A549 treated with CORT108297 at 1 μM for 4 hours (cell line): ENCODE measurements at places on chromosomes 16 and 17. TPM values are rescaled to one million over a fixed set of nuclear protein-coding genes. Genes with fewer than 3 reads are reported as not detected.

Gene VMO1
- total RNA-seq, result 0.43 to 1.5 TPM (median 0.96 TPM) in 5 replicates

Gene TMEM100
- not detected in 5 replicates for total RNA-seq

Gene KRT15
- total RNA-seq, result 2.8 to 5.0 TPM (median 4.0 TPM) in 5 replicates

Gene EPX
- 0.03 TPM in 1 of 5 replicates, not detected in the others for total RNA-seq

Gene ABCC12
- 0.05 to 0.16 TPM (median 0.12 TPM) in 4 of 5 replicates, not detected in the other for total RNA-seq

Gene CRYBA1
- total RNA-seq, result not detected in 5 replicates

Gene METTL23
- 60.8 to 65.2 TPM (median 61.7 TPM) in 5 replicates for total RNA-seq

Gene APOBR
- total RNA-seq, result 0.05 to 0.07 TPM (median 0.06 TPM) in 5 replicates

Gene ADORA2B
- 9.4 to 15.3 TPM (median 13.3 TPM) in 5 replicates for total RNA-seq

Gene DUSP3
- 59.1 to 64.1 TPM (median 61.0 TPM) in 5 replicates for total RNA-seq

Gene SALL1
- total RNA-seq, result 0.11 to 0.39 TPM (median 0.29 TPM) in 5 replicates

Gene EXOSC6
- 12.8 to 16.0 TPM (median 14.9 TPM) in 5 replicates for total RNA-seq

Gene SLC5A10
- 0.12 to 0.38 TPM (median 0.20 TPM) in 5 replicates for total RNA-seq

Gene WFDC1
- 0.07 TPM in 1 of 5 replicates, not detected in the others for total RNA-seq

Gene PIRT
- not detected in 5 replicates for total RNA-seq

Gene RGS11
- total RNA-seq, result 3.5 to 5.6 TPM (median 5.3 TPM) in 5 replicates

Gene KRTAP2-3
- total RNA-seq, result 0.11 to 0.18 TPM (median 0.17 TPM) in 3 of 5 replicates, not detected in the others

Gene MKS1
- 10.5 to 12.8 TPM (median 11.7 TPM) in 5 replicates for total RNA-seq

Gene KRTAP9-2
- total RNA-seq, result not detected in 5 replicates

Gene IGSF6
- not detected in 5 replicates for total RNA-seq

Gene C16orf89
- 0.22 TPM in 1 of 5 replicates, not detected in the others for total RNA-seq

Gene STX1B
- total RNA-seq, result 1.5 to 1.9 TPM (median 1.7 TPM) in 5 replicates

Gene TAT
- total RNA-seq, result 0.02 to 0.05 TPM (median 0.03 TPM) in 3 of 5 replicates, not detected in the others

Gene MYL4
- 0.18 to 0.23 TPM in 2 of 5 replicates, not detected in the others for total RNA-seq

Gene SAMD14
- total RNA-seq, result 0.27 to 0.95 TPM (median 0.49 TPM) in 5 replicates

Gene HBA1
- 0.78 to 1.9 TPM (median 1.1 TPM) in 5 replicates for total RNA-seq

Gene C16orf96
- 0.02 to 0.03 TPM in 2 of 5 replicates, not detected in the others for total RNA-seq

Gene USH1G
- total RNA-seq, result 0.03 to 0.11 TPM (median 0.08 TPM) in 5 replicates

Gene ZNF287
- 10.4 to 16.9 TPM (median 13.7 TPM) in 5 replicates for total RNA-seq

Gene TBX2
- total RNA-seq, result 4.5 to 7.6 TPM (median 7.0 TPM) in 5 replicates

Gene LRRC46
- 2.7 to 4.0 TPM (median 3.5 TPM) in 5 replicates for total RNA-seq

Gene SDK2
- 0.38 to 0.54 TPM (median 0.50 TPM) in 5 replicates for total RNA-seq

Gene FDXR
- 48.6 to 77.1 TPM (median 65.5 TPM) in 5 replicates for total RNA-seq

Gene CCL1
- not detected in 5 replicates for total RNA-seq

Gene LYRM9
- 1.1 to 1.7 TPM (median 1.5 TPM) in 5 replicates for total RNA-seq

Gene TUBG1
- total RNA-seq, result 134 to 165 TPM (median 149 TPM) in 5 replicates

Gene KRT23
- 0.08 to 0.14 TPM (median 0.10 TPM) in 3 of 5 replicates, not detected in the others for total RNA-seq

Gene NOG
- 0.76 to 1.2 TPM (median 1.1 TPM) in 5 replicates for total RNA-seq

Gene NEUROD2
- 0.05 TPM in 1 of 5 replicates, not detected in the others for total RNA-seq

Gene RFFL
- 43.4 to 55.8 TPM (median 50.1 TPM) in 5 replicates for total RNA-seq

Gene HS3ST3B1
- total RNA-seq, result 0.37 to 0.49 TPM (median 0.42 TPM) in 5 replicates

Gene ALOX12
- not detected in 5 replicates for total RNA-seq

Gene RNF43
- 0.17 to 0.44 TPM (median 0.24 TPM) in 5 replicates for total RNA-seq

Gene PIK3R6
- total RNA-seq, result not detected in 5 replicates

Gene CCDC200
- total RNA-seq, result not detected in 5 replicates

Gene KRT36
- total RNA-seq, result not detected in 5 replicates

Gene SKAP1
- 0.18 to 0.42 TPM (median 0.37 TPM) in 3 of 5 replicates, not detected in the others for total RNA-seq

Gene PRR29
- 0.47 to 0.95 TPM (median 0.71 TPM) in 5 replicates for total RNA-seq

Gene ZSCAN10
- 0.03 to 0.05 TPM in 2 of 5 replicates, not detected in the others for total RNA-seq

Gene CACNG5
- 0.10 TPM in 1 of 5 replicates, not detected in the others for total RNA-seq

Gene STRADA
- total RNA-seq, result 25.8 to 28.4 TPM (median 27.3 TPM) in 5 replicates

Gene EME1
- 14.9 to 16.1 TPM (median 15.6 TPM) in 5 replicates for total RNA-seq

Gene NRN1L
- total RNA-seq, result 0.14 to 0.32 TPM (median 0.27 TPM) in 4 of 5 replicates, not detected in the other

Gene PNMT
- 0.13 to 0.21 TPM (median 0.20 TPM) in 3 of 5 replicates, not detected in the others for total RNA-seq

Gene NPW
- total RNA-seq, result 0.87 to 1.3 TPM (median 1.1 TPM) in 5 replicates

Gene KRT25
- not detected in 5 replicates for total RNA-seq
